Activated CD4-positive, alpha-beta T cell treated with anti-CD3 and anti-CD28 coated beads, Interleukin-2, amount 10 ng/mL, durations not matched to agents 24 days and 14 days (primary cell): ENCODE measurements at places on chromosomes 1 and 21. TPM values are rescaled to one million over a fixed set of nuclear protein-coding genes. Genes with fewer than 3 reads are reported as not detected.

- DNase-seq = no peak
These were observed 6.5 kb upstream of the GLRX2 start for GRCh38 chr1:193111641-193112090.

GRCh38 chr1:229594227-229595008 lies 31.5 kb downstream of the TAF5L start:
- no peak for DNase-seq

Gene PLA2G2F
- not detected in 2 replicates for total RNA-seq

GRCh38 chr1:78721136-78721535 lies 71.5 kb downstream of the IFI44 start:
- DNase-seq = no peak

DNA sequence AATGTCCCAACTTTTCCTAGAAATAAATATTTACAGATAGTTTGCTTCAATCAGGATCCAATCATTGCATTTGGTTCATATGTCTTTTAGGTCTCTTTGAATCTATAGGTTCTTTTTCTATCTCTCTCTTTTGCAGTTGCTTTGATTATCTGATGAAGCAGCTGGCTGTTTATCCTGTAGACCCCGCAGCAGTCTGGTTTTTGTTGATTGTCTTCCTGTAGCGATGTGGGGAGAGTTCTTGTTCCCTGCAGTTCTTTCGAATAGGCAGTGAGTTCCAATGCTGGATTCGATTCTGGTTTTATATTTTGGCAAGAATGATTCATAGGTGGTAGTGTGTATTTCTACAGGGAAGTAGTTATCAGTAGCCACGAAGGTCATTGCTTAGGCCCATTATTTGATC lies 7.4 kb upstream of the MIXL1 start:
- DNase-seq = no peak

Gene LRRC38
- not detected in 2 replicates for total RNA-seq
